ENCODE measurements at places on chromosomes 12 and 14.

GRCh38 chr12:49863946-49864797, 21.3 kb upstream of the BCDIN3D start:
- no peak for DNase-seq

GRCh38 chr14:52021957-52022600, 32.7 kb downstream of the RTRAF start:
- DNase-seq = no peak

DNA sequence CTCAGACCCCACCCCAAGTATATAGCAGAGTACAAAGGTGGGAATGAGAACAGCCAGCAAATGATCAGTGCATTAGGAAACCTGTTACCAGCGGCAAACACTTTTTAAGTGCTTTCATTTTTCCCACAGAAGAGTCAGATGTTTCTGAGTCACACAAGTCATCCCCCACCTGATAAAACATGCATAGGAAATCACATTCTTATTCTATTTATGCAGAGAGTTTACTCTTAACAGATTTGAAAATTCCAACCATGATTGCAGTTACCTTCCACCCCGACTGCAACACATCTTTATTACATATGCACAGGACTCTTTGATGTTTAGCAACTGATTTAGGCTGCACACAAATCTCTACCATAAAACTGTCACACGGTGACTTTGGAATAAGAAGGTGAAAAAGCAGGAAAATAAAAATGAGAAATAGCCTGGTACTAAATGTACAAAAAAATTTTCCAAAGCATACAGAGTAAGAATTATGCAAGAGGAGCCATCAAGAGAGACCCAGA, 236.4 kb downstream of the PAWR start:
- no peak for DNase-seq

DNA sequence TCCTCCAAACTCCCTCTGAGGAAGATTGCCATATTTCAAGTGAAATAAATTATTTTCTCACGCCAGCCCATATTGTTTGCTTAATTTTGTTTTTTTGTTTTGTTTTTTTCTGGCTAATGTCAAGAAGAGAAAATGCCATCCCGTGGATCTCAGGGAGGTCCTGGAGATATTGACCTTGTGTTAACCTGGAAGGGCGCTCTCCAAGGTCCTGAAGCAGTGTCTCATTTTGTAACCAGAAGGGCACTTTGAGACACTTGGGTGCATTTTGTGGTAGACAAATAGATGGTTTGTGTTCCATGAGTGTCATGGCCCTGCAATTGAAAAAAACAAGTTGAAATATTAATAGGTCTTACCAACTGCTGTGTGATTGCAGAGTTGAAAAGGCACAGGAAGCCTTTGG, 268.9 kb downstream of the SUDS3 start:
- no peak for DNase-seq

- no peak for DNase-seq
Measured at GRCh38 chr12:109513977-109514376, 36.5 kb downstream of the UBE3B start.

GRCh38 chr12:46483572-46484395, 111.2 kb upstream of the SLC38A2 start:
- no peak for DNase-seq

GRCh38 chr12:115667116-115667515, 610.4 kb downstream of the MED13L start:
- no peak for DNase-seq

GRCh38 chr14:77918448-77918847, 118.5 kb downstream of the ADCK1 start:
- no peak for DNase-seq

DNA sequence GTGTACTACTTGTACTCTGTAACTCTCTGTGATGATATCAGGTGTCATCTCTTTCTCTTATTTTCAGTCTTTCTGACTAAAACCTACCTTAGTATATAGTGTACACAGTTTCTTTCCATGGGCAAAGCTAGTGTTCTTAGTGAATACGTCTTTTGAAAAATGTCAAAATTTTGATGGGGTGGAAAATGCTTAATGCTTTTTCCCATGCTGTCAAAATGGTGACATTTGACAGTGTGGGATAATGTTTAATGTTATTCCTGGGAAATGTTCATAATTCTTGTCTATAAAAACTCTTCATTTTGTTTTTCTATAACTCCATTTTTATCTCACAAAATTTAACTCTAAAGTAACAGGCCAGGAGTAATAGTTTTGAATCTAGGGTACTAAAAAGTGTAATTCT, 742.7 kb upstream of the FOXG1 start:
- DNase-seq = no peak

DNA sequence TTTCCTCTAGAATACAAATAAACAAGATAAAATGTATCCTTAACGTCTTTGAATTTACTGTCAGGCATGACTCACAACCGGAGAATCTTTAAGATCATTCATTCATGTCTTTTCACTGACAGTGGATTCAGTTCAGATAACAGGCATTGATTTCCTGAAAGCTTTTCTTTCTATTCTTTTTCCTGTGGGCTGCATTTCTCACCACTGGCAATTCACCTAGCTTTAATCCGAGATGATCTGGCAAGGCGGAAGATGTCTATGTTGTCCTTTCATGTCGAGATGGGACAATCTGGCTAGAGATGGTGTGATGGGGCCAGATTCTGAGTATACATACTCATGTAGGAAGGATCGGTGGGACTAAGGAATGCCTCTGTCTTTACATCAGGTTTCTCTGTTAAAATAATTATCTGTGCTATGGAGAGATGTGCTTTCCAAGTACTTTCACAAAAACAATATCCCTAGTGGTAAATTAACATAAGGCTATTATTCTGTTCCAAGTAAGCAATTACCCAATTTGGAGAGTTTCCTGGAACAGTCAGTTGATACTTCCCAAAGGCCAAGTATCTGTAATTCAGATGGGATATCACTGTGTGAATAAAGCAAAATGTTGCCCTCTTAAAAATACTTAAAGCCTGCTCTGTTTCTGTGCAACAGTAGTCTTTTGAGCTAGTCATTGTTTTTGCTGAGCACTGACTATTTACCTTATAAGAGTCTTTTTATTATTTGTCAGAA, 17.8 kb downstream of the ACSS3 start:
- DNase-seq = no peak

- no peak for DNase-seq
Measured at GRCh38 chr12:121288986-121289385, 7.5 kb downstream of the CAMKK2 start.

DNA sequence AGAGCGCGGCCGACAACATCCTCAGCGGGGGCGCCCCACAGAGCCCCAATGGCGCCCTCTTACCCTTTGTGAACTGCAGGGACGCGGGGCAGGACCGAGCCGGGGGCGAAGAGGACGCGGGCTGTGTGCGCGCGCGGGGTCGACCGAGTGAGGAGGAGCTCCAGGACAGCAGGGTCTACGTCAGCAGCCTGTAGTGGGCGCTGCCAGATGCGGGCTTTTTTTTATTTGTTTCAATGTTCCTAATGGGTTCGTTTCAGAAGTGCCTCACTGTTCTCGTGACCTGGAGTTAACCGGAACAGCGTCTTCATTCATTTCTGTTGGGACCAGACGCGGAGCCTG, 103.8 kb upstream of the FKBP4 start:
- peak; percentile 57 for DNase-seq

DNA sequence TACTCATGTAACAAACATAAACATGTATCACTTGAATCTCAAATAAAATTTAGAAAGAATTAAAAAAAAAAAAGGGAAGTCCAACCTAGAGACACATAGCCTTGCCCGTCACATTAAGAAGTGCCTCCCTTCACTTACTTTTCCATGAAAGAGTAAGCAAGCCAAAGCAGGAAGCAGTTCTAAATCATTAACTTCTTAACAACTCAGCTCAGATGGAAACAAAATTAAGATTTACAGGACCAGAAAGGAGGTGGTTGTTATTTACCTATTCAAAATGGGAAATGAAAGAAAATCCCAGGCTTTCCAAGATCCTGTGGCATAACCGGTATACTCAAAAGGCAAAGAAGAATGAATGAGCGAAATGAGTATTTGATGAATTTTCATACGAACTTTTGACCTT, 258.6 kb upstream of the DCN start:
- no peak for DNase-seq

- no peak for DNase-seq
Measured at GRCh38 chr12:42859612-42860011, 270.1 kb upstream of the PRICKLE1 start.

- DNase-seq = no peak
Measured at GRCh38 chr14:33061667-33062325, 123.1 kb downstream of the NPAS3 start.

DNA sequence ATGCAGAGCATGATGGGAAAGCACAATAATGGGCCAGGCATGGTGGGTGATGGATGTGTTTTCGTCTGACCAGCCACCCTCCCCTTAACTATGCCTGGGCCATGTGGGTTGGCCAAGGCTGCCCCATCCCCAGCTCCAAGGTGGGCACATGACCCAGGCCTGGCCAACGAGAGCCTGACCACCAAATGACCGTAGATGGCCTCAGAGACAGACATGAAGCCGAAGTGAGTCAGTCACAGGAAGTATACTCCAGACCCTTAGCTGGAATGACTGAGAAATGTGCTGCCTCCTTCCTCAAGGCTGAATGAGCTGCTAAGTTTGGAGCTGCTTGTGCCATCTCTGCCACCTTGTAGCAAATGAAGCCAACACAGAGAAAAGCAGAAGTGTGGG, 233.6 kb downstream of the BCL11B start:
- no peak for DNase-seq

GRCh38 chr12:116066381-116067230, 210.9 kb downstream of the MED13L start:
- peak; percentile 49 for DNase-seq

DNA sequence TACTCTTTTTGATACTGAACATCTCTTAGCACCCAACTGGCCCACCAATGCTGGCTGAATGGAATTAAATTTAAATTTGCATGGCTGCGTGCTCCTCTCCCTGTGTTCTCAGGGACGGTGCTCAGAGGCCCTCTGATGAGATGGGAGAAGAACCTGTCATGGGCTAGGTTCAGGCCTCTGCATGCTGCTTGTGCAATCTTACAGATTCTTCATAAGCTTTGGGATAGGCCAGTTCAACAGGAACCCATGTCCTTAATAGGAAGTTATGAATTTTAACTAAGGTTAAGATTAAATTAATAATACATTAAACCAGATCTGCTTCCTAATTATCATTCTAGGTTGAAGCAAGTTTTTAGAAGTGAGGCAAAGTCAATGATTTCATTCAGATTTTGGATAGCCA, 119.7 kb upstream of the LRIG3 start:
- no peak for DNase-seq

DNA sequence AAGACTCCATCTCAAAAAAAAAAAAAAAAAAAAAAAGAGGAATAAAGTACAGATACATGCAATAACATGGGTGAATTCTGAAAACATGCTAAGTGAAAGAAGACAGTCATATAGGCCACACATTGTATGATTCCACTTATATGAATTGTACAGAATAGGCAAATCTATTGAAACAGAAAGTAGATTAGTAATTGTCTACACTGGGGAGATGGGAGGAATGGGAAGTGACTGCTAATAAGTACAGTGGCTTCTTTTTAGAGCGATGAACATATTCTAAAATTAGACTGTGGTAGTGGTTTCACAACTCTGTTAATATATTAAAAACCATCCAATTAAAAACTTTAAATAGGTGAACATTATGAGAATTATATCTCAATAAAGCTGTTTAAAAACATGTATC, 74.4 kb downstream of the ANKS1B start:
- DNase-seq = no peak

GRCh38 chr14:101235335-101236103, 325.8 kb upstream of the DIO3 start:
- DNase-seq = peak; percentile 35

DNA sequence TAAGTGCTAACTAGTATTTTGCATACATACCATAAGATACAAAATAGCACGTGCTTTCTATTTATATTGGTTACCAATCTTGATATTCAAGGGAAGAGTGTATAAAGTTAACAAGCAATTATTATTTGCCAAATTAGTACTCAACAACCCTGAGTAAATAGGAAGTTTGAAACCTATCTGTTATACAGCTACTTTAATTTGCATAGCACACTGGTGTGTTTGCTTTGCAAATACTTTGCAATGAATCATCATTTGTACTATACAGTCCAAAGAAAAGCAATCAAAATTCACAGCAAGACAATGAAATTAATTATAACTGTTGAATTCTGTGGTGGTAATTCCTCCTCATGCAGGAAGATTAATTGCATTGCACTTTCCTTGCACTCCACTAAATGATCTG, 469.1 kb downstream of the PRKD1 start:
- no peak for DNase-seq

DNA sequence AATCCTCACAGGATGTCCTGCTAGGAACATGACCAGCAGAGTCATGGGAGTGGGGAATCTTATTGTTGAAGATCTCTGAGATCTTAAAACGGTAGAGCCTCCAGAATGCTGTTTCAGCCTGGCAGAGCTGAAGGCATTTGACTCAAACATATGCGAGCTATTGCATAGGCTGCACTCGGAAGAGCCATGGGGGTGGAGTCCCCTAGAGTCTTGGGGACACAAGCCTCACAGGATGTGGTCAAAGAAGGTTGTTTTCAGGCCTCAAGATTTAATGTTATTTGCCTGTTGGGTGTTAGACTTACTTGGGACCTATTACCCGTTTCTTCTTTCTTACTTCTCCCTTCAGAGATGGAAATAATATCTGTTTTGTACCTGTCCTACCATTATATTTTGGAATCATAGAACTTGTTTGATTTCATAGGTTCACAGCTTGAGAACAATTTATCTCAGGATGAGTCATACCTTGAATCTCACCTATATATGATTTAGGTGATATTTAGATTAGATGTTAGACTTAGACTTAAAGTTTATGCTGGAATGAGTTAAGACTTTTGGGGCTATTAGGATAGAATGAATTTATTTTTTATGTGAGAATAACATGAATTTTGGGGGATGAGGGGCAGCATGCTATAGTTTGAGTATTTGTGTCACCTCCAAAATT, 172.2 kb upstream of the ATP2B1 start:
- peak; percentile 45 for DNase-seq
